Hypothalamus (tissue), 51 donors: ENCODE measurements at places on chromosomes 6 and 20.

- no peak for DNase-seq
These were observed at the start of gene CCHCR1 for GRCh38 chr6:31157513-31158139. TSS of gene CCHCR1 (minus strand) at chr6:31157802. CDS start at chr6:31157600, 202 bp downstream.

DNA sequence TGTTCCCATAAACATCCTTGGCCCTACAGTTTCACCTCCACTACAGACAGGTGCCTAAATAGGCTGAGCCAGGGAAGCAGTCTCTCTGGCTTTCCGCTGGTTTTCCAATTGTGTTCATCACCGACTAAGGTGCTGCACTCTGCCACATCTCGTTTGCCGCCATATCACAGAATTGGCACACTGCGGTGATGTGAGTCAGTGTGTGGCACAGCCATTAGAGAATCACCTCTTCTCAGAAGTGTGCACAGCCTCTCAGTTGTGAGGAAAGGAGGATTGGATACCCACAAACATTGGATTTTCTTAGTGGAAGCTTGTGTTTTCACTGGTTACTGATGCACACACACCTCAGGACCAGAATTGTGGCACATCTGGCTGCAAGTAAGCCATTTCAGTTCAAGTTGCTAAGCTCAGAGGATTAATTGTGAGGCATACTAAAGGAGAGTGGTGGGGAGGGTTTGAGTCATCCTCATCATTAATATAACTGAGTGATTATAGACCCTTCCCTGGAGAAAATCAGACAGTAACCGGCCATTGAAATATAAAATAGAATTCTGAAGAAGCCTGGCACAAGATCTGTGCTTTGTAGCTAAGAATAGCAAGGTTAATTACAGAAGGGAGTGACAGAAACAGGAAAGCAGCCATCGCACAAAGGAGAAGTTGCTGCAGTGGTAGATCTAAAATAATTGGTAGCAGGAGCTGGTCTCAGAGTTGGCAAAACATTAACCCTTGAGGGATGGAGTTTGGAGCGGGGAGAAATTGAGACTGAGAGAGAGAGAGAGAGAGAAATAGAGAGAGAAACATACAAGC lies 506.9 kb downstream of the LMBRD1 start:
- DNase-seq = no peak

GRCh38 chr20:35263532-35264341 lies 14.2 kb downstream of the MMP24OS start:
- DNase-seq = no peak

DNA sequence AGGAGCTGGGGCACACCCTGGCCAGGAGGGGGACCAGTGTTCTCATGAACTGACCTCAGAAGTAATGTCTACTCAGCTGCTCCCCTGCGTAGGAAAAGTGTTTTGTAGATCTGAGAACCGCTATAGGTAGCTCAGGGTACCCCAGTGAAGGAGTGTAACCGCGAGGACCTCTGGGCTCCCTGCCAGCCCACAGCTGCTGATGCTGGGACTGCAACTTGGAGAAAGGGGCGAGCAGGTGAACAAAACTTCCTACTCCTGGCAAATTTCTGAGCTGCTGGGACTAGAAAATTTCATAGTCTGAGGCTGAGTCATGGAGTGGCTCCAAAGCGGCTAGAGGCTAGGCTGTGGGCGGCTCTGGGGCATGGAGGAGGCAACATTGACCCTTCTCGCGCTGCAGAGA lies 51.9 kb downstream of the PYGB start:
- DNase-seq = no peak

DNA sequence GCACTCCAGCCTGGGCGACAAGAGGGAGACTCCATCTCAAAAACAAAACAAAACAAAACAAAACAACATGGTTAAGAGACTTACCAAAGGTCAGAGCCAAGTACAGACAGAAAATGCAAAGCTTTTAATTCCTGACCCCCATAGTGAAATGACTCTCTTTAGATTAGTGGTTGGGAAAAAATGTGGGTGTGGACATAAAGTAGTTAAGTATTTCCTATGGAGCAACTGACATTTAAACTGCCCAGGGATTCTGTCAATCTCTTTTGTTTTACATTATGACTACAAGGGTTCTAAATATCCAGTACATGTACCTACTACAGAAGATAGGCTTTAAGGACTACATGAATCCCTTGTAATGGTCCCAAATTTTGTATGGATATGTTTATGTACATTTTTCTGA lies 75.1 kb downstream of the IRAK1BP1 start:
- no peak for DNase-seq

DNA sequence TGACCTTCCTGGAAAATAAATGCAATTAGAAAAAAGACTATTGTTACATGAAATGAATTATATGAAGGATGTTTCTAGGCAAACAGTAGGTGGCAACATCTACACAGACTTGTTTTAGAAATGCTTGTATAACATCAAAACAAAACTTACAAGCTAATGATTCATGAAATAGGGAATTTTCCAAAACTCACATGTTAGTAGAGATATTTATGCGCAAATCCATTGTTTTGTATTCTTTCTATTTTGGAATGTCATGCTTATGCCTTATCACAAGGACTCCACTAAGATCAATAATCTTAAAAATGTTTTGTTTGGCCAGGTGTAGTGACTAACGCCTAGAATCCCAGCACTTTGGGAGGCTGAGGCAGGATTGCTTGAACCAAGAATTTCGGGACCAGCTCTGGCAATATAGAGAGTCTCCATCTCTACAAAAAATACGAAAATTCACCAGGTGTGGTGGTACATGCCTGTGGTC lies 32.3 kb upstream of the LGSN start:
- no peak for DNase-seq

DNA sequence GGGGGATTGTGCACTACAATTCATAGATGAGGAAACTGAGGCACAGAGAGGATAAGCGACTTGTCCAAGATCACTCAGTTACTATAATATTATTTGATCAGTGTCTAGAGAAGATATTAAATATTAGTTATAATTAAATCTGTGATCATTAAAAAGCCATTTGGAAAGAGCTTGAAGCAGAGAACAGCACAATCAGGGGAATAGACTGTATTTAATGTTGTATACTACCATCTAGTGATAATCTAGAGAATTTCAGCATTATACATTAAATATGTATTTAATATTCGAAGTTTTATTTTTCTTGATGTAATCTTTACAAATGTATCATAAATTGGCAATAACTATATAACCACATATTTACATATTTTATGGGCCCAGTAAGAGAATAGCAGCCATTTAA lies 20.1 kb upstream of the MTCL3 start:
- DNase-seq = no peak

GRCh38 chr20:56376331-56376730 lies 15.7 kb downstream of the AURKA start:
- DNase-seq = no peak

DNA sequence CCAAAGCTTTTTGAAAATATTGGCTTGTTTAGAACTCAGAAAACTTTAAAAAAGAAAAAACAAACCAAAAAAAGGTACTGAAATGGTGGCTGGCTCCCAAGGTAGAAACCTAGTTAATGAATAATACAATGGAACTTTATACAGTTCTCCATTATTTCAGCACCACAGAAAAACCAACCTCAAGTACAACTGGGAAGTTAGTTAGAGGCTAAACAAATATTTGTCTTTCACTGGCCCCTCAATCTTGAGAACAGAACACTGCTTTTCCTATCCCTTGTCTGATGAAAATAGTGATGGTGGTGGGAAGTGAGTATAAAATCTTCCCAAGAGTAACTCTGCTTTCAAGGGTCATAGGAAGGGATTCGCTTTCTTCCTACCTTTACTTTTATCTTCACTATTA lies 126.5 kb downstream of the REV3L start:
- no peak for DNase-seq

GRCh38 chr6:118456982-118457381 lies 91.1 kb upstream of the PLN start:
- DNase-seq = no peak

DNA sequence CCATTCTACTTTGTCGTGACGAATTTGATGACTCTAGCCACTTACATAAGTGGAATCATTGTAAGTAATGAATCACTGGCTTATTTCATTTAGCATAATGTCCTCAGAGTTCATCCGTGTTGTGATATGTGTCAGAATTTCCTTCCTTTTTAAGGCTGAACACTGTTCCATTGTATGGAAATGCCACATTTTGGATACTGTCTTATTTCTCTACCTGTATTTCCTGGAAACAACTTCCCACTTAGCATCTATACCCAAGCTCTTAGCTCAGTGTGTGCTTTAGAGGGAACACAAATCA lies 28.8 kb upstream of the GGTLC1 start:
- no peak for DNase-seq

GRCh38 chr20:45863543-45864470 lies 6.4 kb downstream of the ZSWIM3 start:
- no peak for DNase-seq

- no peak for DNase-seq
These were observed 87.0 kb upstream of the OLIG3 start for GRCh38 chr6:137581019-137581707.

- no peak for DNase-seq
These were observed 24.4 kb downstream of the TBC1D20 start for GRCh38 chr20:437787-438486.

DNA sequence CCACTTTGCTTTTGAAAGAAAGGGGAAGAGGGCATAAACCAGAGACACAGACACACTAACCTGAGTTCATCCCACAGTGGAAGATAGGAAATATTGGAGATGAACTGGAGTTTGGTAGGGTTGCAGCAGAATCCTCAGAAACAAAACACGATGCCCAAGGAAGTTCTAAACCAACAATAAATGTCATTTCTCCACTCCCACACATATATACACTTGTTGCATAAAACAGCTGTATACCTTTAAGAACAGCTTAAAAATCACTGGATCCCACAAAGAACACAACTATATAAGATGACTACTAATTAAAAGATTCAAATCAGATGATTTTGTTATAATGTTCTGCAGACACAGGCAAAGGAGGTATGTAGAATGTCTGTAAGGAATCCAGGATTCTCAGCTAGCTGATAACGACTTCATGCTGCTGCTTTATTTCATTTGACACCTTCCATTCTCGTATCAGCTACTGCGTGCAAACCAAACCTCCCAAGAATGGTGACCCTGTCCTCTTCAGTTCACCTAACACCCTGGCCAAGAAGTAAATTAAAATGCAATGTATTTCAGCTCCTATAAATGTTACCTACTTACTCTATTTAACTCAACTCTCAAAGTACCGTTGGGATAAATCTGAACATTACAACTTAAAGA lies 14.3 kb downstream of the KIF13A start:
- DNase-seq = no peak

GRCh38 chr6:134177236-134177635 lies 124.8 kb upstream of the SLC2A12 start:
- no peak for DNase-seq

GRCh38 chr20:36499723-36500501 lies 41.4 kb upstream of the MYL9 start:
- DNase-seq = no peak

GRCh38 chr6:70575899-70576495 lies 9.3 kb downstream of the SDHAF4 start:
- DNase-seq = no peak

- DNase-seq = no peak
These were observed 96.2 kb upstream of the BTN3A2 start for GRCh38 chr6:26268659-26269402.

DNA sequence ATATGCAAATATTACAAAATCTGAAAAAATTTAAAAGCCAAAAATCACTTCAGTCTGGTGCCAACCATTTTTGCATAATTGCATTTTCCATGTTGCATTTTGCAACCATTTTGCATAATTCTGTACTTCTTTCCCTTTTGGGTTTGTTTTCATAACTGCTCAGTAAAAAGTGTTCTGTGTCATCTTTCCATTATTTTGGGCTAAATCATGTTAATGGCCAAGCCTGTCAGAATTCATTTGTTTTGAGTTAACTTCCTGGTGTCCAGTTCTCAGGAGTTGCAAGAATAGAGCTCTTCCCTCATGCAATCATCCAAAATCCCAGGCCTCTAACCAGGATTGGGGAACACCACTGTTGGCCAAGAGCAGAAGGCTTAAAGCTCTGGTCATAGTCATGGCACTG lies 133.6 kb downstream of the MTHFD1L start:
- no peak for DNase-seq

DNA sequence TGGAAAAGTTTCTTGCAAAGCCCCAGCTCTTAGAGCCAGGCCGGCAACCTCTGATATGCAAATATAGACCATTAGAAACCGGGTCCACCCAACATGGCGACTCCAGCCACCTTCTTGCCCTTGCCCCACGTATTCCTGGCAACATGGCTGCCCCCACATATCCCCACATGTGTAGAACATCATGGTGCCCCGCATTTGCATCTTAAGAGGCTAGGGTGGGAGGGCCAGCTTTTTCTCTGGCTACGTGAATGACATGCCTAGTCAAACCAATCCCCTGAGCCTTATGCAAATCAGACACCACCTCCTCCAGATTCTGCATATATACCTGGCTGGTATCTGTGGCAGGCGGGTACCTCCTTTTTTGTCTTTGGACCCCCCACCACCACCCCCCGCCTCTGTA lies 106.1 kb upstream of the PTPRT start:
- no peak for DNase-seq

DNA sequence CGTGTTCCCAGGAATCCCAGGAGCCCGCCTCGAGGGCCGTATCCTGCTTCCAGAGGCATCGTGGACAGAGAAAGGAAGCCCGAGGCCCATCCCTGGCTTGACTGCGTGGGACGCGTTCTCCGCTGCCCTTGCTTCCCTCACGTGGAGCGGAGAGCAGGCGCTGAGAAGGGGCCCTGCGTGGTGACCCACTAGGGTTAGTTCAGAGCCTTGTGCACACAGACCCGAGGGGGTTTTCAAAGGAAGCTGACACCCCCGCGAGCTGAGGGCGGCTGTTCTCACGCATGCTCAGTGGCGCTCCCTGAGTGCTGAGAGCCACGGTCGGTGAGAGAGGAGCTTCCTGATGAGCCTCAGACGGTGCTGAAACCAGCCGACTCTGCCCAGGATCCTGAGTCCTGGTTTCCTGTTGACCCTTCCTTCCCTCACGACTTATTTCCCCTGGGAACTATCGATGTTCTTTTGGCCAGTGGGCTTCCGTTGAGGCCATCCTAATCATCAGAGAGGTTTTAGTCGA lies 28.9 kb upstream of the CCR6 start:
- no peak for DNase-seq

GRCh38 chr6:149211046-149211571 lies 106.4 kb upstream of the TAB2 start:
- DNase-seq = no peak

DNA sequence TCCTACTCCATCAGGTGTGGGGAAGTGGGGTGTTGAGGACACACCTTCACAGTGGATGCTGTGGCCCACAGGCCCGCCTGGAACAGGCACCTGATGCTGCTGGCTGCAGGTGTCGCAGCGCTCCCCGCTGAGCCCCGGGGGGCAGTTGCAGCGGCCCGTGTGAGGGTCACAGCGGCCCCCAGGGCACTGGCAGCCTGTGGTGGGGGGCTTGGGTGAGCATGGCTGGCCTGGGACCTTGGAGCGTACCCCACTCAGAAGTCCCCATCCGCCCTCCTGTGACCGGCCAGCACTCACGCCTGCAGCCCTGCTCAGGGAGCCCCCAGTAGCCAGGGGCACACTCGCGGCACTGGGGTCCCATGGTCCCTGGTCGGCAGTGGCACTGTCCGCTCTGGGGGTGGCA lies 19.2 kb downstream of the ADRM1 start:
- no peak for DNase-seq

DNA sequence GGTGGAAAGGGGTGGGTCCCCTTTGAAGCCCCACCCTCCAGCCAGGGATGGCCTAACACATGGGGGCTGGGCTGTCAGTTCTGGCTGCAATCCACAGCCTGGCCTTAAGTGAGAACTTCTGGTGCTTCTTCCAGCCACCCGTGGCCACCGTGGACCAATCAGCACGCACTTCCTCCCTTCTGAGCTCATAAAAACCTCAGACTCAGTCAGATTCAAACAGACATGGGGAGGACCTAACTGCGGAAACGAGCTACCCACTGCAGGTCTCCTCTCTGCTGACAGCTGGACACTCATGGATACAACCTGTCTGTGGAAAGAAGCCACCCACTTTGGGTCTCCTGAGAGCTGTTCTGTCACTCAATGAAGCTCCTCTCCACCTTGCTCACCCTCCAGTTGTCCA lies 20.4 kb upstream of the ZNF391 start:
- DNase-seq = no peak
